GF-D8 (cell line): ENCODE measurements at places on chromosomes 7 and 10.

- no peak for DNase-seq
Observed at GRCh38 chr10:119546009-119546408, 3.5 kb upstream of the RGS10 start.

- DNase-seq: no peak
Observed at GRCh38 chr10:106185951-106186350, 978.6 kb downstream of the SORCS1 start.

GRCh38 chr10:97879241-97879640 is 29.6 kb downstream of the GOLGA7B start:
- no peak for DNase-seq

GRCh38 chr7:2621061-2621828 is 10.5 kb upstream of the TTYH3 start:
- no peak for DNase-seq

DNA sequence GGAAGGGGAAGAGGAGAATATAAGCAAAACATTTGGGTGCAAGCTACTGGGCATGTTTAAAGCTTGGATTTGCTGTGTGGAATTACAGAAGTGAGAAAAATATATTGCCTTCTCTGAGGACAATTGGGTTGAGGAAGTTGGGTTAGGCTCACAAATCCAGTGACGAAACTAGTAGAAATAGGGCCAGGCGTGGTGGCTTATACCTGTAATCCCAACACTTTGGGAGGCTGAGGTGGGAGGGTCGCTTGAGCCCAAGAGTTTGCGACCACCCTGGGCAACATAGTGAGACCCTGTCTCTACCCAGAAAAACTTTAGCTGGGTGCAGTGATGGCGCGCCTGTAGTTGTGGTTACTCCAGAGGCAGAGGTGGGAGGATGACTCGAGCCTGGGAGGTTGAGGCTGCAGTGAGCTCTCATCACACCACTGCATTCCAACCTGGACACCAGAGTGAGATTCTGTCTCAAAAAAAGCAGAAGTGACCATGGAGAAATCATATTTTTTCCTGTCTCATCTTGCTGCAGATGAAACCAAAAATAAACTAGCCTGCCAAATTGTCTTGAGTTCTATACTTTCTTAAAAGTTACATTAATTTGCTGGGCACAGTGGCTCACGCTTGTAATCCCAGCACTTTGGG is 22.4 kb downstream of the NRBF2 start:
- DNase-seq: no peak

DNA sequence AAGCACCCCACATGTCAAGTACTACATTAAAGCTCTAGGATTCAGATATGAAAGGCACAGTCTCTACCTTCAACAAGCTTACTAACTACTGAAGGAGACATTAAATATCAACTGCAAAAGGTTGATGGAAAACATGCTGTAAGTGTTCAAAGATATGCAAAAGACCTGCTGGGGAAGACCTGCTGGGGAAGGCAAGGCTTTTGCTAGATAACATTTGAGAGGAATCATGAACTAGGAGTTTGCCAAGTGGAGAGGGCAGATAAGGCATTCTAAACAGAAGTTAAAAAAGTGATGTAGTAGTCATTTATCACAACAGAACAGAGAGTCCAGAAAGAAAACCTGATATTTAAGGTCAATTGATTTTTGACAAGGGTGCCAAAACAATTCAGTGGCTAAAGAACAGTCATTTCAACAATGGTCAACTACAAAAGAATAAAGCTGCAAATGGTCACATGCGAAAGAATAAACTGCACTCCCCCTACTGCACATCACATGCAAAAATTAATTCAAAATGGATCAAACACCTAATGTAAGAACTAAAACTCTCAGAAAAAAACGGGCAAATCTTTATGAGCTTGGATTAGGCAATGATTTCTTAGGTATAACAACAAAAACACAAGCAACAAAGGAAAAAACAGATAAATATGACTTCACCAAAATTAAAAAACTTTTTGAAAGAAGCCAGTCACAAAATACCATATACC is 23.0 kb upstream of the MSS51 start:
- DNase-seq: no peak

GRCh38 chr10:31128536-31128935 is 96.9 kb upstream of the ZNF438 start:
- DNase-seq: no peak

GRCh38 chr7:11478426-11478825 is 353.6 kb downstream of the THSD7A start:
- DNase-seq: no peak

- DNase-seq: no peak
Observed at GRCh38 chr10:43125274-43125845, 12.9 kb upstream of the CSGALNACT2 start.

- DNase-seq: no peak
Observed at GRCh38 chr10:121595351-121595805, 2.9 kb downstream of the FGFR2 start.

DNA sequence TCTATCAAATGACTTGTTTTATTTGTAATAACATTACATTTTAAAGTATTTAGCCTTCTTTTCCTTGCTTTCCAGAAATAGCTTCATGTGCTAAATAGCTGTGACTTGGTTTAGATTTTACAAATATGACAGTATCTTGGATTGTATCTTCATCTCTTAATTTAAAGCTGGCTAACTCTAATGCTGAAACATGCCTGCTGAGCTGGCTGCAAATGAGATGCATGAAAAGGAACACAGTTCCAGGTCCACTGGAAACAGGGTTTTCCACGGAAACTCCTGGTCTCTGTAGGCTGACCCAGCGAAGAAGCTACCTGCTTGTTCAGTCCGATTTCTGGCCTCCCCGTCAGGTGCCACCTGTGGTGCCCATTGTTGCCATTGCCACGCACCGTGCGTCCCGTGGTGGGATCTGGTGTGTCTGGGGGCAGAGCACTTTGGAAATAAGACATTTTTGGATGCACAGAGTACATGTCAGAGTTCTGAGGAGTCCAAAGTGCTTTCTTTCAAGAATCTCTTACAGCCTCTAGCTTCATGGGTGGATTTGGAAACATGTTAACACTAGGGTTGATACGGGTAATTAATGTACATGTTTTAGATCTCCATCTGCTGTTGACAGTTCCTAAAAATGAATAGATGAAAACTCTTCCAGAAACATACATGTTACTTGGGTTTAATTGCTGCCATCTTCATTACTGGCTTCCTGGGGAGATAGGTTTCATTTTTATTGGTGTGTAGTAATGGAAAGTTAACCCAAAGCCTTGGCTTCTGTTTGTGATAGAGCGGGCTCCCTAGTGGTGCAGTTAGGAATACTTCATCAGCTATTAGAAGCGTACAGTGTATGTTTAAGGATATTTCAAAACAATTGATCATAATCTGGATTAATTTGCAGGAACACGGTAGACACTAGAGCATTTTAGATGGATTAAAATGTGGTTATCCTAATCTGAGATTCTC is 45.0 kb downstream of the SHH start:
- DNase-seq: no peak

GRCh38 chr7:116630932-116631671 is 40.9 kb upstream of the MET start:
- DNase-seq: no peak

- no peak for DNase-seq
Observed at GRCh38 chr10:129523031-129523722, 56.1 kb downstream of the MGMT start.

DNA sequence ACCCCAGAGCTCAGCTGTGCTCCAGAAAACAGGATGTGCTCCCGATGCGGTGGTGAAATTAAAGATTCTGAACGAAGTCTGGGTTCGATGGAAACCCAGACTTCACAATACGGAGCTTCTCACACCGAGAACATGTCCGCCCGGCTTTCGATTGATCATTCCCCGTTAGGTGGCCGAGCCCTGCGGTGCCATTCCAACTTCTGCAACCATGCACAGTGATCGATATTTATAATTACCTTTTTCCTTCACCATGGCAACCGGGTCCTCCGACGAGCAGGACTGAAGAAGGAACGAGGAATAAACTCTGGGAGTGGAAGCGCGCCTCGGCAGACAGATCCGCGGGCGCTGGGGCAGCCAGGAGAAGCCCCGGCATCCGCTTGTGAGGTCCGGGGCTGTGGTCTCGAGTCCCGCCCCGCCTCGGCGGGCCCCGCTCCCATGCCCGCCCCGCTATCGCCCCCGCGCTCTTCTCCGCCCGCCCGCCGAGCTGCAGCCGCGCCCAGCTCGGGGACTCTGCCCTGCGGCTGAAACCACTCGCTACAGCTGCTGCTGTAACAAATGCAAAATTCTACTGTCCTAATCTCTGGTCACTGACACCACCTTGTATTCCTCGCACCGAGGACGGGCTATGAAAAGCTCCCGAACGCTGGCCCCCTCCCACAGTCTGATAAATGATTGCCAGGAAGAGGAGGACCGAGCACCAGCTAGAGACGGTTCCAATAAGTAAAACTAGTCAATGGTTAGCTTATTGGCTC is 26.2 kb downstream of the ABLIM1 start:
- no peak for DNase-seq

- no peak for DNase-seq
Observed at GRCh38 chr10:10910634-10911033, 107.0 kb upstream of the CELF2 start.

DNA sequence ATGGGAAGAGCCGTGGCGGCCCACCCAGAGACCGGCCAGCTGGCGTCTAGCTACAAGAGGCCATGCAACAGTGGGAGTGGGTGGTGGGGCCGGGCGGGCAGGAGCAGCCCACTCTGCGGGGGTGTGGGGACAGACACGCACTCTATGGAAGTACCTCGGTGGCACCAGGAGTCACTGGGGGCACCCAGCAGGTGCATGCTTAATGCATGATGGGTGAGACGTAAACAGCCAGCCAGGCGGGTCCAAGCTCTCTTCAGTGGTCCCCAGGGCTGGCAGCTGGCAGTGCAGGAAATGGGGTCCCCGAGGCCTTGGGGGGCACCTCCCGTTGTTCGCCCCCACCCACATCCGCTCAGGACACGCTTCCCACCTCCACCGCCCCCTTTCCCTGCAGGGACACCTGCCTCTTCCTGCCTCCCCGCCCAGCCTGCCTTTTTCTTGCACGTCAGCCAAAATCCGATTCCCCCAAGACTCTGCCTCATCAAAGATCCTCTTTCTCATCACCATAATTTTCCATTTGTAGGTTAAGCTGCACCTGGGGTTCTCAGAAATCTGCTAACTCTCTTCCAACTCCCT is 22.6 kb upstream of the PSMG3 start:
- no peak for DNase-seq

DNA sequence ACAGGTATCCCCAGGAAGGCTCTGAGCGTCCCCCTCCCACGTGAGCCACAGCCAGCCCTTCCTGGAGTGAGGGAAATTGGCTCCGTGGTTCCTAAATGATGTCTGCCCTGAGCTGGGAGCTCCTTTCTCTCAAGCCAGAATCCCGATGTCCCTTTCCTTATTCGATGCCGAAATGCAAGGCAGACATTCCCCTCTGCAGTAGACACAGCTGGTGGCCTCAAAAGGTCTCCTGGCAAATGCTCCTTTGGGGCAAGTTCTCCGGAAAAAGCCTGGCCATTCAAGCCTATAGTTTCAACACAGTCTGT is 98.9 kb downstream of the HIP1 start:
- DNase-seq: no peak

- no peak for DNase-seq
Observed at GRCh38 chr10:29746080-29746797, 111.5 kb upstream of the SVIL start.

DNA sequence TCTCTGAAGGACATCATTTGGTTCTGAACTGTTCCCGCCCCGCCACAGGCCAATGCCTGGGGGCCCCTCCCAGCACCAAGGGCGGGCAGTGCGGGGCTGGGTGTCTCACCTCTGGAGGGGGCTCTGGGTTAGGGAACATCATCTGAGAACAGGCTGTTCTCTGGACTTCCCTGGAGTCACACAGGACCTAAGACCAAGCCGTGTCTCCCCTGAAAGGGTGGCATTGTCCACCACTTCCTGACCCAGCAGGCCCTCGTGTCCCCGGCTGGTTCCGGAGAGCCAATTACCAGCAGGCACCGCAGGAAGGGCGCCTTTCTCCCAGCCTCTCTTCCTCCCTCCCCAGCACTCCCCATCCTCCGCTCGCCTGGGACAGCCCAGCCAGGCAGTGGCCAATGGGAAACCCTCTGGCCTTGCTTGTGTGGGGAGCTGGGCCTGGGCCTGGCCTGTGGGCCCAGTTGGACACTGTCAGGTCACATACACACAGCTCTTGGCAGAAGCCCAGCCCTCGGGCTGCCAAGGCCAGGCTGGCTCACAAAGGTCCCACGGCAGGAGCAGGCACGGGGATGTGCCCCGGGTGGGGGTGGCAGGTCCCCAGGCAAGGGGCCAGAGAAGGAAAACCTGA is 119.5 kb downstream of the SPDYE5 start:
- no peak for DNase-seq

DNA sequence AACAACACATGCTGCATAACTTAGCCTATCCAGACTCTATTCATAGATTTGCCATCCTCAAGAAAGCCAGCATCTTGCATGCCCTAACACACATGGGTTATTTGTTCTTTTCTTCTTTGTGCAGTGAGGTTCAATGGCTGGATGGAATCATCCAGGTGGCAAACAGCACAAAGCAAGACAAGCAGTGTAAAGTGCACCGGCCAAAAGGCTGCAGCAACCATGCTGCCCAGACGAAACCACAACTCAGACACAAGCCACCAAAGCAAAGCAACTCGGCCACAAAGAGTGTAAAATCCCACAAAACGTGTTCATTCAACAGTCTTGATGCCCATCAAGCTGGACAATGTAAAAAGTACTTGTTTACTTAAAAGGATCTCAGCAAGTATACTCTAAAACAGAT is 76.9 kb downstream of the PIP4K2A start:
- DNase-seq: no peak

GRCh38 chr10:57786850-57787750 is 480.6 kb downstream of the IPMK start:
- DNase-seq: no peak

DNA sequence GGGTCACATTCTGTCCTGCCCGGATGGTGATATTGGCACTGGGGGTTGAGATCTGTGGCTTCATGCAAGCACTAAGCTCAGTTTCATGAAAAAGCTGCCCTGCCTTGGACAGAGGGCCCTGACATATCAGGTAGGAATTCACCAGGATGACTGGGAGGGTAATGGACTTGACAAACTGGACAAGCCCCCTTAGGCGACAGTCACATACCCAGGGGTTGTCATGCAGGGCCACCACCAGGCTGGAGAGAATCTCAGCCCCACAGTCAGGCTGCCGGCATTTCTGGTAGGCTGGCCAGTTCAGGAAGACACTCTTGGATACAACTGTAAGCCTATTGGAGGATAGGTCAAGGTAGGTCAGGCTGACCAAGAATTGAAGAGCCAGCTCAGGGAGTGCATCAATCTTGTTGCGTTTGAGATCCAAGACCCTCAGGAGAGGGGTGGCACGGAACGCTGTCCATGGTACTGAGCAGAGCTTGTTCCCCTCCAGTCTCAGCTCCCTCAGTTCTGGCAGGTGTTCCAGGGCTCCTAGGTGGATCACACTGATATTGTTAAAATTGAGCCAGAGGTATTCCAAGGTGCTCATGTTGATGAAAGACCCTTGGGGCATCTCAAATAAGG is 824 bp downstream of the LRIT2 start:
- no peak for DNase-seq
